Stimulated activated CD4-positive, alpha-beta T cell treated with anti-CD3 and anti-CD28 coated beads, Interleukin-1b, Interleukin-23, amount 100 ng/mL, for 4 hours (primary cell): ENCODE measurements at places on chromosomes 1 and 21.

DNA sequence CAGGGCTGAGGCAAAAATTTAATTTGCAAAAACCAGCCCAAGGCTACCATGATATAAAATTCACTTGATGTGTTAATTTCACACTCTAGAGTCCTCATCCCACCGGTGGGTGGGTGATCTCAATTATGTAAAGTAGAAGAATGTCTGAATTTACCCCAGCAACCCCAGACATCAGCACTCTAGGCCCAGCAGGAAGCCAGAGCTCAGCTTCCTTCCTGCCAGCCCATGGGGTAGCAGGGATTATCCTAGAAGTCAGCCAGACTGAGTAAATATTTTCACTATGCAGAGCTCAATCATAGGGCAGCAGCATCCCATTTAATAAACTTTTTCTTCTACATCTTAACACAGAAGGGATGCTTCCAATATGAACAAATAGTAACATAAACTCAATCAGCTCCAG, 71.0 kb downstream of the SIPA1L2 start:
- no peak for DNase-seq

DNA sequence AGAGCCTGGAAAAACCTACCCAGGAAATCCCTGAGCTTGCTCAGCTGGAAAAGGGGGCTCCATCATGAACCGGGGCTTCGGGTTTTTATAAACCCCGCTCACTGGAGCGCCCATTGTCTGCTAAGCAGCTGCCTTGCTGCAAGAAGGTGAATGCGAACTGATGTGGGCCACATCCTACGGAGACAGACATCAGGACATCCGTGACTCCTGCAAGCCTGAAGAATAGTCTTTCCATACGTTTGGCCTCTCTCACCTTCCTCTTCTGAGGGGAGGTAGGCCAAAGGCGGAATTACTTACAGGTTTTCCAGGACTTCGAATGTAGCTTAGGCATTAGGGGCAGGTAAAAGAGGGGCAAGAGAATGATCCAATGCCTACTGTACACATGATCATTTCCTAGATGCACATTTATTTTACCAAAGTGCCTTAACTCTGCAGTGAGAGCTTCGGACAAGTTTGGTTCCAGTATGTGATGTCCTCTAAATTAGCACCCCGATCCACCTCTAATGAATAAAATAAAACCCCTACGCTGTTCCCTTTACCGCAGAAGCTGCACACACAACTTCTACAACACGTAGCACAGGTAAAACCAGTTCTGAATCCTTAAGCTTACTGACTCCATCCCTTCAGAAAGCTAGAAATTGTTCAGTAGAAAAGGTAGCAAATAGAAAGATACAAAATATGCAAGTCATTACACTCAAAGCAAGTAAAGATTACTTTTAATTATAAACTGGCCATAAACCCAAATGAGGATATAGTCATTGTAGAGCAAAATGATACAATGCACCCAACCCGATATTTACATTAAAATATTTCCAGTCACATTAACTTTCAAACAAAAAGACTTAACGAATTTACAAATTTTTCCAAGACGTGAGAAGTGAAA, 866 bp upstream of the SORT1 start:
- no peak for DNase-seq

DNA sequence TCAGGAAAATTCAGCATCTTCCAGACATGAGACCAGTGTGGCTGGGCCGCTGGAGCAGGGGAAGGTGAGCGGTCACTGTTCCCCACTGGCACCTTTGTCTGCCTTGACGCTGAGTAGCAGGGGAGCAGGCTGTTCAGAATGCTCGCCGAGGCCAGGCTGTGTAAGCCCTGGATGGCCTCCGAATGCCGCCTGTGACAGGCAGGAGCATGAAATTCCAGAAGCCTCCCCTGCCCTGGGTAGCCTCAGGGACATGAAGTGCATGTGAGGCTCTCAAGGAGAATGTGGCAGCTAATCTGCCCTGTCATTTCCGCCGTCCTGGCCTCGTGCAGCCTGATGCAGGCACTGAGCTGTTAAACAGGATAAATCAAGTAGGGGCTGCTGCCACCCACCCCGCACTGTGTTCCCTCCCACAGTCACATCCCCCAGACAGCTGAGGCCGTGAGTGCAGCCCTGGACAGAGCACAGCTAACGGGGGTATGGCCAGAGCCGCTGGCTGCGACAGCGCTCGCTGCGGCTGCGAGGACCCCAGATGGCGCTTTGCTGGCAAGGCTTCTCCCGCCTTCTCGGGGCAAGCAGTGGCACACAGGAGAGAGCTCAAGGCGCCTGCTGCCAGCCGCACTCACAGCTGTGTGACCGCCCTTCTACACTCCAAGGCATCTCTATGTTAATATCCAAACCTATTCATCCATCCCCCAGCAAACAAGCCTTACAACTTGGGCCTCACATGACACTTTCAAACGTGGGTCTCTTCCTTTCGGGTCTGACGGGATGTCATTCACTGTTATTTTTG, 105.0 kb upstream of the COL6A1 start:
- no peak for DNase-seq

DNA sequence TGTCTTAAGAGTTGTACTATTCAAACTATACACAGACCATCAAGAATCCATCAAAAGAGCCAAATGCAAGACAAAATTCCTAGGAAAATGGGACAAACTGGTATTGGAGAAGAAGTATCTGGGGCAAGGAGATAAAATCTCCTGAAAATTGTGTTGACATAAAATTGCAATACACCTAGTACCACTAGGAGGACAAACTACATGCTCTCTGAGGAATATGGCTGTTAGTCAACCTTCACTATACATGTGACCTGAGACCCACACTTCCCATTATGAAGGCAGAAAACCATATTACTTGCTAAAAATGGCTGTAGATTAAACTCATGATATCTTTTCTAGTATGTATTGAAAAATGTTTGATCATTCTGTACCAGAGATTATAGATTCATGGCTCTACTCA, 30.0 kb downstream of the IRF2BP2 start:
- DNase-seq = no peak
